Heart left ventricle (tissue), 16 donors: ENCODE measurements at places on chromosomes 6 and 20. TPM values are rescaled to one million over a fixed set of nuclear protein-coding genes. Genes with fewer than 3 reads are reported as not detected.

DNA sequence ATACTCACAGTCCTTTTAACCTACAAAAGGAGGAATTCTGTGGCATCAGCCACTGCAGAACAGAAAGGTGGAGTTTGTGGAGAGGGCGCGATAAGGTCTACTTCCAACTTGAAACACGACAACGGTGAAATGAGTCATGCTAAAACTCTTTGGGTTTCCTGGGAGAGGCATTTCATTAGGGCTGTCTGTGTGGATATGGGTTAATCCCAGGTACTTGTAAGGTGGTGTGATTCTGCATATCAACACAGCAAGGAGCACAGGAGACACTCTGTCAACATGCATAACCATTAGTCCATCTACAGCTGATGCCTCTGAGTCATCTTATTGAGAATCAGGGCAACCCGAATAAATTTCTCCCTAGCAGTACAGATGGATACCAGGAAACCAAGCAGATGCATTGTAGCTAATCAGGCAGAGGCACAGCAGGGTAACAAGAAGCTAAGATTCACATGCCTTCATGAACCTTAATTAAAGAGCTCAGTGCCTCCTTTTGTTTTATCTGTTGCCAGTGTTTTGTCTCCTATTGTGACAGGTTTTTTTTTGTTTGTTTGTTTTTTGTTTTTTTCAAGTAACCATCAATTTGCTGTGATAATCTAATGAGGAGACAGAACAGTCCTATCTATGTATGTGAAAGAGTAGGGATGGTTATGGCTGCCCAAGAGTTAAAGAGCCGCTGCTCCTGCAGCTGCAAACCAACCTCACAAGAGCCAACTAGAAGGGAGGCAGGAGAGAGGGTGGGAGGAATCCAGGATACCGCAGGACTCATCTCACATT, 315.8 kb upstream of the SOX4 start:
- H3K36me3 ChIP-seq: no peaks in the 10 kb centered on the region
- H3K27ac ChIP-seq: no peak overlapping the region
- no peaks in the 10 kb centered on the region for H3K4me1 ChIP-seq
- no peak for DNase-seq
- no peak overlapping the region for H3K4me3 ChIP-seq

ATP9A gene
- 30.7 TPM for total RNA-seq

DNA sequence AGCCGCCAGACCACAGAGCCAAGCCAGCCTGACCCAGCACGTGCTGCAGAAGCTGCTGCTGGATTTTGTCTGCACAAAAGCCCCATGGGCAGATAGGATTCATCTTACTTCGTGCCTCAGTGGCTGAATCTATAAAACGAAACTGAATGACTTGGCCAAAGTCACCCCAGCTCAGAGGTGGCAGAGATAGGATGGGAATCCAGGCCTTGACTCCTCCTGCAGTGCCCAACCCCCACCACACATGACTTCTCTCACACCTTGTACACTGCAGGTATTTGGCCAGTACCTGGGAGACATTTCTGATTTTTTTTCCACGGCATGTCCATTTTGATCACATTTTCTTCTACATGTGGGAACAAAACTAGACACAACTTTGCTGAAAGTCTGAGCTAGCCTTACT, 182.1 kb downstream of the ANKRD60 start:
- no peak overlapping the region for H3K4me3 ChIP-seq
- no peak overlapping the region for H3K27ac ChIP-seq
- DNase-seq: no peak

GRCh38 chr20:47921408-47921807, 136.1 kb upstream of the SULF2 start:
- no peaks in the 10 kb centered on the region for H3K4me1 ChIP-seq
- no peak for DNase-seq
- H3K4me3 ChIP-seq: no peak overlapping the region
